ENCODE measurements at places on chromosomes 1 and 21.

DNA sequence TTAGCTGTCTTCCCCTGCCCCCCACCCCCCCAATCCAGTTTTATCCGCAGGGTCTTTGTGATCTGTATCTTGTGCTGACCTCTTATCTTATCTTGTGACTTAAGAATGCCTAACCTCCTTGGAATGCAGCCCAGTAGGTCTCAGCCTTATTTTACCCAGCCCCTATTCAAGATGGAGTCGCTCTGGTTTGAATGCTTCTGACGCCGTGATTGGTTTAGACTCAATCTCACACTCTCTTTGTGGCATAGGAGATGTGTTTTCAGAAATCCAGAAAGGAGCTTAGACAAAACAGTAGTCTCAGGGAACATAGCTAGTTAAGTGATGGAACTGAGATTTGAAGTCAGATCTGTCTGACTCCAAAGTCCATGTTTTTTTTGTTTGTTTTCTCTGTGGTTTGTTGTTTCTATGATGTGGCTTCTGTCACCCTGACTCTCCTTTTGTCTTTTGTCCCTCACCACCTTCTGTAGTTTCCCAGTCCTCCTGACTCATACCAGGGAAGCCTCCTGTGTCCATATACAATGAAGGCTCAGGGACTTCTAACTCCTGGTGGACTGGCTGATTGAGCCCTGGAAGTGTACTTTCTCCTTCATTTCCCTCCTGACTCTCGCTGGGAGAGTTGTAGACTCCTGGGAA lies 18.1 kb upstream of the USP24 start:
- DNase-seq: no peak

DNA sequence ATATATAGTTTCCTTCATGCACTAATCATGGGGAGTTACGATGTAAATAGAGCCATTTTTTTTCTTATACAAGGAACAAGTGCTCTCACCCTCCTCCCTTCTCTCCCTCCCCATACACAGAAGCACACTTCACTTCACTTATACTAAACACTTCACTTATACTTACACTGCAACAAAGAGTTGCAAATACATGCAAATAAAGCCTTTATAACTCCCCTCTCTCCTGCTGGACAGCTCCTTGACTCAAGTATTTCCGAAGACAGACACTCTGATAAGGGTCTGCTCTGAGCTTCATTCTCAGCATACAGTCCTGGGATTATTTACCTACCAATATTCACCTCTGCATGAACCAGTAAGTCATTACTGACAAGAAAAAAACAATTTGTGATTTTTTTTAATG lies 35.6 kb upstream of the ERG start:
- no peak for DNase-seq

- DNase-seq: peak; percentile 31
Measured at GRCh38 chr1:154765970-154766369, 104.1 kb downstream of the KCNN3 start.

DNA sequence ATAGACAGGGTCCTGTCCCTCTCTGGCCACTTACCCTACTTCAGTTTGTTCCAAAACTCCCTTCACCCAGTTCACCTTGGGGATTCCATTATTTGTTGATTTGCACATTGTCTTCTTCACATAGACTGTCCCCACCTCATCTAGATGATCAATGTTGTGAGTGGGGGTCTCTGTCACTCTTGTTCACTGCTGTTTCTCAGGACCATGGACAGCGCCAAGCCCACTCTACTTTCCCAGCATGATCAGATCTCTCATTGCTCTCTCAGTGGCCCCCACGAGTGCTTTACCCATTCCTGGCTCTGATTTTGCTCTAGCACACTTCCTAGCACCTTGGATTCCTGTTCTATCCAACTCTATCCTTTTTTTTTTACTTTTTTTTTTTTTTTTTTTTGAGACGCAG lies 45.4 kb upstream of the IGSF21 start:
- no peak for DNase-seq

- DNase-seq: no peak
Measured at GRCh38 chr1:7642781-7643529, 128.1 kb upstream of the VAMP3 start.

DNA sequence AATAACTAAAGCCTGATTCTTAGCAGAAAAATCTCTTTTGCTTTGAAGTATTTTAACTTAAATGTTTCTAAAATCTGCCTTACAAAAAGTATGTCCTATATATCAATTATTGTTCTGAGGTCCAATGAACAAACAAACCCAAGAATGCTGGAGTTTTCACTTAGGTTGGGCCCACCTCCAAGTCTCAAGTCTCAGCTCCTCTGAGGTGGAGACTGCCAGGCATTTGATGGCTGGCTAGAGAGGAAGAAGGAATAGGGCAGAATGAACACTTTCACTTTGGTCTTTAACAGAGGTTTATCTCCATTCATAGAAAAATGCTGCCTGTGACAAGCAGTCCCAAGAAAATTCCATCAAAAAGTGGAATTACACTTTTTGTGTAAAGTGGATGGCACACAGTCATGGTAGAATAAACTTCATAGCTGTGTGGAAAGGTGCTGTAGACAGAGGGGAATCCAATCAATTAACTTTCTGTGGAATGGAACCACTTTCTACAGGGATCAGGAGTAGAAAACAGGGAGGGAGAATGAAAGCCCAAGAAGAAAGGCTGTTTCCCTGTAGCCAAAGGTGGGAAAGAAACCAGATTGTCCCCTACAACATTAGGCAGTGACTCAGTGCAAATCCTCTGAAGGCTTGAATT lies 349.4 kb upstream of the RUNX1 start:
- DNase-seq: no peak

DNA sequence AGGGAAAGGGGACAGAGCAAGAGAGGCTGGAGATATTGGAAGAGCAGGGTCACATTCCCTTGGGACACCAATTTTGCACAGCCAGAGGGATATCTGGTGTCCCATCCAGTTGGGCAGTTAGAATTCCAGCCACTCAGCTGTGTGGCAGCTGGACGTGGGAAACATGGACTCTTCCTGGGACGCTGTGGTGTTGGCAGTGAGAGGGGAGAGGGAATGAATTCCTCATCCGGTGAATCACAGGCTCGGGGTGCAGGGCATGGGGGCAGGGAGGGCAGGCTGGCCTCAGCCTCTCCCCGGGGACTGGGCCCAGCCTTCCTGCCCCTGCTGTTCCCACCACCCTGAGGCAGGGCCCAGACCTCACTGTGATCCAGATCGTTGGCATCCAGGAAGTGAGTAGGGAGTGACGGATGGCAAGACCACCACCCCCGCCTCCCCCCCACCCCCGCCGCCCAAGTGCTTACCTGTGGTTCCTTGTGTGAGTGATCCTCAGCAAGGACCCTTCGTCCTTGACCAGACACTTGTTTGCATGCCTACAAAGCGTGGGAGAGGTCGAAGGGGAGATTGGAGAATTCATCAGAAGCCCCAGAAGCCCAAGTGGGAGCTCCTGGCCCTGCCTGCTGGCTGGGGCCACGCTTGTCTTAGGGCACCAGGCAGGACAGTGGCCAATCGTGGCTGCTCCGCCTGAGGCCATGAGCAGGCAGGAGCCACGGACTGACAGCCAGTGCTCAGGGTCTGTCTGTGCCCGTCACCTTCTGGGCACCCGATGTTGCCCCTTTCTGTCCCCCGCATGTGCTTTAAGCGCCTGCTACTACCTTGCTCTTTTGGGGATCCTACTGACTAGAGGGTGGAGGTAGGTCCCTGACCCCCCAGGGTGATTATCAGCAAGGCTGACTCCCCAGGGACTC lies 8.7 kb downstream of the WNT3A start:
- DNase-seq: peak; percentile 17

- no peak for DNase-seq
Measured at GRCh38 chr1:172279939-172280636, 140.4 kb upstream of the C1orf105 start.

GRCh38 chr1:933603-933940 lies 9.8 kb downstream of the SAMD11 start:
- DNase-seq: no peak

DNA sequence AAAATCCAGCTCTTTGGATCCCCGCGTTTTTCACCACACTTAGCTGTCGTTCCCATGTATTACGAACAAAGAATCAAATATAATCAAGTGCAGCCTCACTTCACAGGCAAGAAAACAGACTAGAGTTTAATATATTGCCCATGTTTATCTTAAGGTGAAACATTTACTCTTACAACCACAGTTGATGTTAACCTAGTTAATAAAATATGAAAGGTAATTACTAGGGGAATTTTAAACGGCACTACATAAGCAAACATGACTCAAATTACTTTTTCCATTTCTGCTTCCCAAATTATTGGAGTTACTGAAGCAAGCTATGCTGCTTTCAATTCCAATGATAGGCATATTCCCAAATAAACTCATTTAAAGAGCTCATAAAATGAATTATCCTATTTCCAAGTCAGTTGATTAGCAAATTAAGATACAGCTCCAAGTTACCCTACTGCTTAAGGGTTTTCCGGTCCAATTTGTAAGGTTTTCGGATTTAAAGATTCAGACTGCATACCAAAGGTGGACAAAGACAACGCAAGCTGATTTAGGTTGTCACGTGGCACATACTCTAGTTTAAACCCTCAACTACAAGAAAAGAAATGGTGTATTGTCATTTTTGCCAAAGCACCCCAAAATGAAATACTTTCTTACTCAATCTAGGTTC lies 5.9 kb downstream of the COX20 start:
- DNase-seq: no peak

GRCh38 chr1:182845894-182846293 lies 6.7 kb downstream of the DHX9 start:
- no peak for DNase-seq

DNA sequence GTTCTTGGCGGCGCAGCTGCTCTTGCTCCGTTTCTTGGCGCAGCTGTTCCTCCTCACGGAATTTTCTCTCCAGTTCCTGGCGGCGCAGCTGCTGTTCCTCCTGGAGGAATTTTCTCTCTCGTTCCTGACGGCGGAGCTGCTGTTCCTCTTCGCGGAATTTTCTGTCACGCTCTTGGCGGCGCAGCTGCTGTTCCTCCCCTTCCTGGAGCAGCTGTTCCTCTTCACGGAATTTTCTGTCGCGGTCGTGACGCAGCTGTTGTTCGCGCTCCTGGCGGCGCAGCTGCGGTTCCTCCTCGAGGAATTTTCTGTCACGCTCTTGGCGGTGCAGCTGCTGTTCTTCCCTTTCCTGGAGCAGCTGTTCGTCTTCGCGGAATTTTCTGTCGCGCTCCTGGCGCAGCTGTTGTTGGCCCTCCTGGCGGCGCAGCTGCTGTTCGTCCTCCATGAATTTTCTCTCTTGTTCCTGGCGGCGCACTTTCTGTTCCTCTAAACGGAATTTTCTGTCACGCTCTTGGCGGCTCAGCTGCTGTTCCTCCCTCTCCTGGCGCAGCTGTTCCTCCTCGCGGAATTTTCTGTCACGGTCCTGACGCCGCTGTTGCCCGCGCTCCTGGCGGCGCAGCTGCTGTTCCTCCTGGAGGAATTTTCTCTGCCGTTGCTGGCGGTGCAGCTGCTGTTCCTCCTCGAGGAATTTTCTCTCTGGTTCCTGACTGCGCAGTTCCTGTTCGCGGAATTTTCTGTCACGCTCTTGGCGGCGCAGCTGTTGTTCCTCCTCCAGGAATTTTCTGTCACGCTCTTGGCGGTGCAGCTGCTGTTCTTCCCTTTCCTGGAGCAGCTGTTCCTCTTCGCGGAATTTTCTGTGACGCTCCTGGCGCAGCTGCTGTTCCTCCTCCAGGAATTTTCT lies 7.0 kb downstream of the TCHH start:
- DNase-seq: no peak

- no peak for DNase-seq
Measured at GRCh38 chr1:243271996-243272395, 16.2 kb downstream of the SDCCAG8 start.

- peak; percentile 64 for DNase-seq
Measured at GRCh38 chr1:33348676-33349080, 27.8 kb upstream of the A3GALT2 start.

GRCh38 chr1:206949208-206949607 lies 2.9 kb upstream of the PIGR start:
- DNase-seq: no peak

DNA sequence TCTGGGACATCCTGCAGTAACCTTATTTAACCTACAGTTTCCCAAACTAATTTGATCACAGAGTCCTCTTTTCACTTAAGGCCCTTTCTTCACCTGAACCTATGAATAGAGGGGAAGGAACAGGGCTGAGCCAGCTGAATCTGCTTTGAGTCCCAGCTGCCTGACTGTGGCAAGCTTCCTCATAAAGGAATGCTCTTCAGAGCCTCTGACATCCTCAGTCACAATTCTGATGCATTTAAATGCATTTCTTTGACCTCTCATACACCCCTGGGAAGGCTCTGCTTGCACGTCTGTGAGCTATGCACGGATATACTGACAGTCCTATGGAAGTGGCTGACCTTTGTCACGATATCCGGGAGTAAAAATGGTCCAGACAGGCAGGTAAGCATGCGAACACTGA lies 673.1 kb downstream of the SMYD3 start:
- DNase-seq: no peak

- DNase-seq: no peak
Measured at GRCh38 chr21:38455403-38455802, 42.9 kb downstream of the ERG start.

DNA sequence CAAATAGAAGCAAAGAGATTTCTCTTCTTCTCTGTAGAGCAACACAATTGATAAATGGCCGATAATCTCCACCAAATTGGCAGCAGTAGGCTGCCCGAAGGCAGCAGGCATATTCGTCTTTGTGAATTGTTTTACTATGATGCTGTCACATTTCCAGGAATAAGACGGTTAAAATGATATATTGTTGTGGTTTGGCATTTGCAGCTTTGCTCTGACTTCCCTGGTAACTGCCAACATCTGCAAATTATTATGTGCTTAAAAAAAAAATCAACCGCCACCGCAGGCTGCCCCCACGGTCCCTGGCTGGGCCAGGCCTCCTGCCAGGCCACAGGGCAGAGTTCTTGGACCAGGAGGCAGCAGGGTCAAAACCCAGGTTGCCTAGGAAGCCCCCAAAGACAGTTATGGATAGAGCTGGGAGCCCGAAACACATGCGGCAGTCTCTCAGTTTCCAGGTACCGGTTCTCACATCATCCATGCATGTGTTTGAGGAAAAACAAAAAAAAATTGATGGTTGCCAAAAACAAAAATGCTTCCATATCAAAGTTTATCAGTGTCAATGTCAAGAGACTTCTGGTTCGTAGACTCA lies 179.3 kb downstream of the ETS2 start:
- DNase-seq: no peak

GRCh38 chr1:29502911-29503840 lies 266.9 kb downstream of the PTPRU start:
- no peak for DNase-seq

DNA sequence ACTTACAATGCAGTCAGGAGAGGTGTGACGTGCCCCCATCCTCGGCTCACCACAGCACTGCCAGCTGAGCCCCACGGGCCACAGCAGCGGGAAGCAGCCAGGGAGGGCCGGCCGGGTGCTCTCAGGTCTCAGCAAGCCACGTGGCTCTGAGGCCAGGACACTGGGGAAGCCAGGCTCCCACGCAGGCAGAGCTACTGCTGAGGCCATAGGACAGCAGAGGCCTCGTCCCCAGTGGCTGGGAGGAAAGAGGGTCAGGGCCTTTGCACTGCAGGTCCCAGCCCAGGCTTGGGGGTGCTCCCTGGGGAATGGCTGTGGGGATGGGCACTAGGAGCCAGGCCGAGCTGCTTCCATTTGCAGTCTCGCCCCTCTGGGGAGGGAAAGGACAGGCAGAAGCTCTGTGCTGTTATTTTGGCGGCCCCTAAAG lies 5.8 kb downstream of the LRRC47 start:
- DNase-seq: no peak

- peak; percentile 37 for DNase-seq
Measured at GRCh38 chr1:241647658-241648057, 4.4 kb upstream of the WDR64 start.

- DNase-seq: no peak
Measured at GRCh38 chr1:76591461-76591860, 275.8 kb upstream of the ST6GALNAC5 start.

- no peak for DNase-seq
Measured at GRCh38 chr1:95850763-95851162, 616.8 kb downstream of the RWDD3 start.

GRCh38 chr1:162716123-162716522 lies 74.4 kb upstream of the HSD17B7 start:
- DNase-seq: no peak
